GOT3 (cell line): ENCODE measurements at places on chromosomes 3 and 15.

GRCh38 chr15:75945953-75946352 is 42.3 kb downstream of the FBXO22 start:
- DNase-seq, result no peak

DNA sequence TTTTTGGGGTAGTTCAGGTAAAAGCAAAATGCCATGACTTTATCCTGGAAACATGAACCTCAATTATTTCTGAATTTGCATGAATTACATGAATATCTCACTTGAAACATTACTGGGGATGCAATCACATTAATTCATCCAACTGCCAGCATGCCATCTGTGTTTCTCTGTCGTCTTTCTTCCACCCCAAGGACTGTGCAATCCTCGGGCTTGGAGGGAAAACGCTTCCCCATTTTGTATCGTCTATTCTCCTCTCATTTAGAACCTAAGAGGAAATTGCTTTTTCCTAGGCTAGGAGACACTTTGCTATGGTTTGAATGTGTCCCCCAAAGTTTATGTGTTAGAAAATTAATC is 109.4 kb downstream of the SQOR start:
- no peak for DNase-seq

DNA sequence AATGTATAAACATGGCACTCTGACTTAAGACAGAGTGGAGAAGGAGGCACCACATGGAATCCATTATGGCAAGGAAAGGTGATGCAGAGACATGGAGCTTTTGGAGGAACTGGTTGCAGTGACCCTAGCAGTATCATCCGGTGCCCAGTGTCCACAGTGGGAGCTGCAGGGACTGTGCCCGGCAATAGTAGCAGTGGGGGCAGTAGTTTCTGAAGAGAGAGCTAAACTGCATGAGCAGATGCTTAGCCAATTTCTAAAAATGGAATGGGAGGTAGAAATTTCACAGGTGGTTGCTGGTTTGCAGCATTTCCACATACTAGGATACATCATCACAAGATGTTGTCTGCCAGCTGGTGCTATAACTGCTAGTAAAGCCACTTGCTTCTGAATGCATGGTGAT is 7.8 kb upstream of the TM2D3 start:
- no peak for DNase-seq

GRCh38 chr15:90309020-90309419 is 43.1 kb upstream of the ZNF774 start:
- no peak for DNase-seq

DNA sequence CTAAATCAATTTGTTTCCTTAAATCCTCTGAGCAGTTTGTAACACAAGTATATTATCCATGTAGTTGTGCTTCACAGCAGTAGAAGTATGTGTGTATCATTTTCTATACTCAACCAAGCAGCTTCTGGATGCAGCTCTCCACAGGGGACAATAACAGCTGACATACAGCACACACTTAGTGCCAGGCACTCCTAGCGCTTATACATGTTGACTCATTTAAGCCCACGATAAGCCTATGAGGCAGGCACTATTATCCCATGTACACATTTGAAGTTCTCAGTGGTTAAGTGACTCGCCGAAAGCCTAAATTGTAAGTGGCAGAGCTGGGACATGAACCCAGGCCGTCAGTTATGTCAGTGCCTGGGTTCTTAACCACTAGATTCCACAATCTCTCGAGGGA is 20.3 kb upstream of the LPP start:
- no peak for DNase-seq

DNA sequence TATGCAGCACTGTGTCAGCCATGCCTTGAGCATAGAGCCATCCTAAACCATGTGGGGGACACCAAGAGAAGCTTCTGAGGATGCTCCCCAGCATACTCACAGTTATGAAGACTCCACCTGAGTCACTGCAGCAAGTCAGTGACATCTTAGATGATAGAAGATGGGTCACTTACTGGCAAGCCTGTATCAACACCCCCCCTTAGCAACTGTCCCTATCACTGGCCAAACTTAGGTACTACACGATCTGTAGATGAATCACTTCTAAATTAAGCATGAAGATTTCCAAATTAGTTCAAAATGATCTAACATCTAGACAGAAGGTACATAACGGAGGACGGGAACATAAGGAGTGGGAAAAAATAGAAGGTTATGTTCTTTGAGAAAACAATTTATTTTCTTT is 13.2 kb upstream of the LMCD1 start:
- DNase-seq, result no peak

GRCh38 chr3:17638356-17638755 is 104.1 kb downstream of the TBC1D5 start:
- DNase-seq, result no peak

DNA sequence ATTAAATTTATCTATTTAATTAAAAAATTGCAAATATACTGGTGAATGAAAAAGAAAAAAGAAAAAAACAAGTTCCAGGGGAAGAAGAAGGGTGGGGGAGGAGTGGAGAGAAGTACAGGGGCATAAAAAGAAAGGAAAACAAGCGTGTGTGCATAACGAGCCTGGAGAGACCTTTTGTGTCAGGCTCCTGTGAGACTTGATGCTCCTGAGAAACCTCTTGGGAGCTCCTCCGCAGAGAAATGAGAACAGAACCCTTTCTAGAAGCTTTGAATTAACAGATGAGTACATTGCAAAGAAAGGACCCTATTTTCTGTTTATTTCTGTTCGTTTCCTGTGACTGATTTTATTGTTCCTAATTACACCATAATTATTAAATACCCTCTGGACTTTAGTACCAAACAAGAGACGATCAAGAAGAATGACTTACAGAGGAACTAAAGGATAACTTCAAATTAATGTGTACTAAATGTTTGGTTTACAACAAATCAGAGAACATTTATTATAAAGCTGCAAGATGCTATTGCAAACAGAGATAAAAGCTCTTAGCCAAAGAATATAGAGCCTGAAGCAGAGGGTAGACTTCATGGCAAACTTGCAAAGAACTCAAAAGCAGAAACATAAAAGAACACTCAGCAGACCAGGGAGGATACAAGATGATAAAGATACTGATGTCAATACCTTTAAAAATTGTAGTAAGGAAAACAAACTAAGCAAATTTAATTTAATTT is 74.7 kb downstream of the DPPA2 start:
- no peak for DNase-seq

- no peak for DNase-seq
Measured at GRCh38 chr15:56824175-56824574, 90.9 kb upstream of the ZNF280D start.

DNA sequence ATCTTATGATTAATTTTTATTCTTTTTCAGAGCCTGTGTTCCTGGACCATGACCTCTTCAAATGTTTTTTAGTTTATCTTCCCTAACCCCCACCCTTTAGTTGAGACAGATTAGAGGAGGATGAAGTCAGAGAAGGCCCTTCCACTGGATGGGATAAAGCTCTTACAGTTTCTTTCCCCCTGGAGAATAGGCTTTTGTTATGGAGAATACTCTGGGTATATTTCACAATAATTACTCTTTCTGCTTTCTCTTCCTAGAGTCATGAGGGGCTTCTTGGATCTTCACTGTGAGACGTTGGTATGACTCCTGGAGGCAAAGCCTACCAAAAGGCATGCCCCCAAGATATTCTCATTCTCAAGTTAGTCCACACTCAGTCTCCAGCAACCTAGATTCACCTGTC is 144.4 kb upstream of the THRB start:
- no peak for DNase-seq

DNA sequence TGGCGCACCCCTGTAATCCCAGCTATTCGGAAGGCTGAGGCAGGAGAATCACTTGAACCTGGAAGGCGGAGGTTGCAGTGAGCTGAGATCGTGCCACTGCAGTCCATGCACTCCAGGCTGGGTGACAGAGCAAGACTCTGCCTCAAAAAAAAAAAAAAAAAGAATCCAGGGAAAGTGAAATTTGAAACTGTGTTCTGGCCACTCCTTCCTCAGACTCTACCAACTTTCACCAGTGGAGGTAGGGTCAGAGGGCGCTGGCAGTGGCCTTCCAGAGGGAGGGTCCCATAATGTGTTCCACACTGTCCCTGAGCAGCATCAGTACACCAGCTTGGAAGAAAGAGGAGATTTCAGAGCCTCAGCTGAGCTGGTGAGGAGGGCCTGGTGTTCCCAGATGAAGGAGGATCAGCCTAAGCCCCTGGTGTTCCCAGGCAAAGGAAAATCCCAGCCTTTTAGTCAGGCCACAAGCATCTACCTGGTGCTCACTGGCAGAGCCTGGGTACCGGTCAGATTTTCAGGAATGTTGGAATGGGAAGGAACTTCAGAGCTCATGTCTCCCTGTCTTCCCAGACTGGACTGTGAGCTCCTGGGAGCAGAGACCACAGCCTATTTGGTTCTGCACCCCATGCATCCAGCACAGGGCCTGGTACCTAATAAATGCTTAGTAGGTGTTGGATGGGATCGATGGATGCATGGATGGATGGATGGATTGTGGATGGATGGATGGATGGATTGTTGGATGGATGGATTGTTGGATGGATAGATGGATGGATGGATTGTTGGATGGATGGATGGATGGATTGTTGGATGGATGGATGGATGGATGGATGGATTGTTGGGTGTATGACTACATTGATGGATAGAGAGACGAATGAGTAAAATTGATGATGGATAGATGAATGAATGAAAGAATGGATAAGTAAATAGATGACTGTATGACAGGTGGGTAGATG is 117.9 kb downstream of the CORO2B start:
- DNase-seq, result no peak

DNA sequence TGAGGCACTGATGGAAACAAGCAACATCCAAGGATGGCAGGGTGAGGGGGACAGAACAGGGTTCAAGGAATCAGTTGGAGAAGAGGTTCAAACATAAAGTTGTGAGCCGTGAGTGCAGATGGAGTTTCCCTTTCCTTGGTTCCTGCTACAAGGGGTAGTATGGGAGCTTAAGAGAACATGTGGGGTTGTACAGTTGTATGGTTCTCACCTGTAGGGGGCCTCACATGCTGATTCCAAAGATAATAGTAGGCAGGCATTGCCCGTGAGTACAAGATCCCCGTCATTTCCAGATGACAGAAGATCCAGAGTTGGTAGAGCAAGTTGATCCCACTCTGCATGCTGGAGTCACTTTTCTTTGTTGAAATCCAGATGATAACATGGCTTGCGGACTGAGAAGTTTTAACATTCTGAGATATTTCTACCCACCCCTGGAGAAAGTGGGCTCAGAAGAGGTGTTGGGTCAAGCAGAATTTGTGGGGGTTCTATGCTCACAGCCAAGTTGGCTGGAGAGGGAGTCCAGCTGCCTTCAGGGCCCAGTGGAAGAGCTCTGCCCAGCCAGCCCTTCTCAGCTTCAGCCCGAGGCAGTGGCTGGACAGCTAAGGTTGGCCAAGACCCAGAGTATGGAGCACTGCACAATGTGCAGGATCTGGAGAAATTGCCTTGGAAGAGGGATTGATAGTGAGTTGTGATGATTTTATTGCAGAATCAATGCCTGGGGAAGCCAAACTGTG is 141.8 kb downstream of the THSD4 start:
- no peak for DNase-seq

DNA sequence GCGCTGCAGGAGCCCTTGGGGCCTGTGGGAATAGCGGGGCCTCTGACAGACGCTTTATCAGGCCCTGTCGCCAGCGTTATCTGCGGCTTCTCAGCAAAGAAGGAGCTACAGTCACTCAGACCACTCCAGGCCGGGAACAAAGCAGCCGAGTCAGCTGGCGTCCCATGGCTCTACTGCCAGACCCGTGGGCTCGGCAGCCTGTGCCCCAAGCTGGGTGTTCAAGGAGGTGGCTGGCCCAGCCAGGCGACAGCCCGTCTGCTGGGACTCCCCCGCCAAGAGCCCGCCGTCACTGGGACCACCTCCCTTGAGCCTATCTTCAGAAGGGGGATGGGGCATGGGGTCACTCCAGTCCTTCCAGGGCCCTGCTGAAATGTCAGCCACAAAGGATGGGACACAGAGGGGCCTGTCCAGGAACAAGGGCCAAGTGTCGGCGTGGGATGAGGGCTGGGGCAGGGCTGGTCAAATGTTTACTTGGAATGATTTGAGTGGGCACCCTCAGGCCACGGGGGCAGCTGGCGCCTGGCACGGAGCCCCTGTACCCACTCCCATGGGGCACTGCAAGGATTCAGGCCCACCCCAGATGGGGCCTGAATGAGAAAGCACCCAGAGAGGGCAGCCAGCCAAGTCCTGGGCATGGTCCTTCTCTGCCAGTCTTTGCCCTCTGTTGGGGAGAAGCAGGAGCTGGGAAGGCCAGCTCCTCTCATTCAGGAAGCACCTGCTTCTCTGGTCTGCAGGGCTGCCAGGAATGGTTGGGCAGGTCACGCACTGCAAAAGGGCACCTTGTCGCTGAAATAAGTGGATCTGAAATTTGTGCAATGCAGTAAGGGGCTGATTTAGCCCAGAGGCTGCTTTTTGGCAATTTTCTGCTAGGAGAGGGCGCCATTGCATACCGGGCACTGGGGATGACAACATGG is 148.3 kb downstream of the SMAD6 start:
- no peak for DNase-seq

DNA sequence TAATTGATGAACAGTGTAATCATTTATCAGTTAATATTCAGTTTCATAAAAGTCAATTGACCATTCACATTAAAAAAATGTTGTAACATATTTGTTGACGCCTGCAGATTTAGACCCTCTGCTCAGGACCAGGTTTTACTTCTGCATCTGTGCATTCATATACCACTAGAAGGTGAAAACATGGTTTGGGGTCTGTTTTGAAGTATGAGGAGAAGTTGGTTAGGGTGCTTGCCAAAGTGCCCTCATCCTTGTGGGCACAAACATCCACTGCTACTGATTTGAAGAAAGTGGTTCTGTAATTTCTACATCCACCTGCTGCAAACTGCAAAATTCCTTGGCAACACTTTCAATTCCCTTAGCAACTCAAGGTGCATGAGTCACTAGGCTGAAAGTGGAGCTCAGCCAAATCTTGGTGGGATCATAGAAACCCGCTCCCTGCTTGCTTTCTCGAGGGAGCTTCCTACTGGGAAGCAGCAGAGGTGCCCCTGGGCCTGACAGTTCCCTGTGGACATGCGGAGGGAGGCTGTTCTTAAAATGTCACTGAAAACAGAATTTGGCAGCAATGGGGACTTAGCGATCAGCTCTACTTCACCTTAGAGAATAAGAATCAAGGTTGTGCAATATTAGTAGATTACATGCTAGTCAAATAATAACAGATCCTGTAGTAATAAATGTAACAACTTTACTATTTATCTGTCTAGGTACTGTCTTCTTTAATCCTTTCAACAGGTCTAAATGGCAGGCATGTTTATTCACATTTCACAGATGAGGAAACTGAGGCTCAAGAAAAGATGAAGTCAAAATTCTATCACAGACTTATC is 301.0 kb upstream of the TBL1XR1 start:
- no peak for DNase-seq

GRCh38 chr3:123143669-123144411 is 57.9 kb upstream of the SEC22A start:
- DNase-seq, result no peak

GRCh38 chr15:64355348-64355943 is 527 bp downstream of the CSNK1G1 start:
- no peak for DNase-seq

- no peak for DNase-seq
Measured at GRCh38 chr15:62727501-62727900, 315.0 kb upstream of the TPM1 start.

DNA sequence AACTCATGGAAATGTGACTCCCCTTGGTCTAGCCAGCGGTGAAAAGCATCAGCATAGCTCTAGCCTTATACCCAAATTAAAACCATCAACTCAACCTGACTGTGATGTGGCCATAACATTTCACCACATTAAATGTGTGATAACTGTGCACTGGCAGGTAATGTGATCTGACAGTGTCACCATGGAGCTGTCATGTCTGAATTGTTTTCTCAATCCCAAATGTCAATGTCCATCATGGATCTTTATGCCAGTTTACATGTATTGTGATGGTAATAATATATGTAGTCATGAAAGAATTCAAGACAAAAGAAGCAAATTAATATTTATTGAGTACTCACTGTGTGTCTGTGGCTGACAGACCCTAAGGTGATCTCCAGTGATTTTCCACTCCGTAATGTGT is 213.4 kb upstream of the EOMES start:
- DNase-seq, result no peak
